ENCODE measurements at places on chromosomes 1 and 21.

GRCh38 chr1:173113015-173113741 lies 62.4 kb upstream of the TNFSF18 start:
- DNase-seq: no peak

DNA sequence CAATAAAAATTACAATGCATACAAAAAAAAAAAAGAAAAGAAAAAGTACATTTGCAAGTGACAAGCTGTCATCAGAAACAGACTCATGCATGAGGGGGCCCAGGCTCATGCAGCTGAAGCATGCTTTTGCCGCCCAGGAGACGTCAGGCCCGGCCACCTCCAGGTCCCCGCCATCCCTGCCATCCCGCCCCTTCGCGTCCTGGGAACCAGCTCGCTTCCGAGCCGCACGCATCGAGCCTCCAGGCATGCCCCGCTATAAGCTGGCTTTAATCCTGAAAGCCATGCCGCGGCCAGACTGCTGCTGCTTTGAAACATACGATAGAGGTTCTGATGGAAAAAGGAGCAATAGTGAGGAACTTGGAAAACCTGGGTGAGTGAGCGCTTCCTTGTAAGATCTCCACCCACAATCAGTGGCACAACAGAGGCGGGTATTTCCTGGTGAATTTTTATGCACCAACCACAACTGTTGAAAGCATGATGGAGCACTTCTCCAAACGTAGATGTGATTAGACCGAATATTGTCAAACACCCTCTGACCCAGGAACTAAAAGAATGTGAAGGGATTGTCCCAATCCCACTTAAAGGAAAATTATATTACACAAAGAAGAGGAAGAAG lies 113.7 kb downstream of the FAF1 start:
- no peak for DNase-seq

GRCh38 chr1:82445132-82445531 lies 644.4 kb downstream of the ADGRL2 start:
- DNase-seq: no peak

- DNase-seq: no peak
Observed at GRCh38 chr1:1899266-1899966, 8.5 kb upstream of the GNB1 start.

DNA sequence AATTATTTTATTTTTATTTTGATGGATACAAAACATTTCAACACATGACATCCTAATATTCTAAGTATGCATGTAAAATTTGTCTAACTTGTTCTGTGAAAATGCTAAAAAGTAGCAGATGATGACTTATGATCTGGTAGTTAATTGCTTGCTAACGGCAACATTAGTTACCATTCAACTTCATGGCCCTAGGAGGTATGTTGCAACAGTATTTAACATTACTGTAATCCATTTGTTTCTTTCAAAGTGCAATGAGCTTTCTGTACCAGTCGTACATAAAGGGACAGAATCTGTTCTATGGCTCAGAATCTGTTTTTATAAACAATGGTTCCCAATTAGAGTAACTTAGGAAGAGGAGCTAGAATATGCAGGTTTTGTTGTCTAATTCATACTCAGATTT lies 91.5 kb upstream of the ZNHIT6 start:
- no peak for DNase-seq

GRCh38 chr1:164950541-164950986 lies 391.6 kb downstream of the PBX1 start:
- no peak for DNase-seq

DNA sequence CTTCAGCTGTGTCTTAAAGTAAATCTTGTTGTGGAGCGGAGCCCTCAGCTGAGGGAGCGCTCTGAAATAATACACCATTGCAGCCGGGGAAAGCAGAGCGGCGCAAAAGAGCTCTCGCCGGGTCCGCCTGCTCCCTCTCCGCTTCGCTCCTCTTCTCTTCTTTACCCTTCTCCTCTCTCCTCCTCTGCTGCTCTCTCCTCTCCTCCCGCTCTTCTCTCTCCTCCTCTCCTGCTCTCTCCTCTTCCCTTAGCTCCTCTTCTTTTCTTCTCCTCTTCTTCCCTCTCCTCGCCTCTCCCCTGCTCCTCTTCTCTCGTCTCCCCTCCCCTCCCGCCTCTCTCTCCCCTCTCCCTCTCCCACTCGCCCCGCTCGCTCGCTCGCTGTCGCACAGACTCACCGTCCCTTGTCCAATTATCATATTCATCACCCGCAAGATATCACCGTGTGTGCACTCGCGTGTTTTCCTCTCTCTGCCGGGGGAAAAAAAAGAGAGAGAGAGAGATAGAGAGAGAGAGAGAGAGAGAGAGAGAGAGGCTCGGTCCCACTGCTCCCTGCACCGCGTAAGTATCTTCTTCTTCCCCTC lies at the start of gene PROX1:
Gene PROX1, plus strand, starts transcription at position 47 of the 580 bp plus-strand sequence. CDS start 8,563 bp downstream, outside the sequence.
- DNase-seq: no peak

DNA sequence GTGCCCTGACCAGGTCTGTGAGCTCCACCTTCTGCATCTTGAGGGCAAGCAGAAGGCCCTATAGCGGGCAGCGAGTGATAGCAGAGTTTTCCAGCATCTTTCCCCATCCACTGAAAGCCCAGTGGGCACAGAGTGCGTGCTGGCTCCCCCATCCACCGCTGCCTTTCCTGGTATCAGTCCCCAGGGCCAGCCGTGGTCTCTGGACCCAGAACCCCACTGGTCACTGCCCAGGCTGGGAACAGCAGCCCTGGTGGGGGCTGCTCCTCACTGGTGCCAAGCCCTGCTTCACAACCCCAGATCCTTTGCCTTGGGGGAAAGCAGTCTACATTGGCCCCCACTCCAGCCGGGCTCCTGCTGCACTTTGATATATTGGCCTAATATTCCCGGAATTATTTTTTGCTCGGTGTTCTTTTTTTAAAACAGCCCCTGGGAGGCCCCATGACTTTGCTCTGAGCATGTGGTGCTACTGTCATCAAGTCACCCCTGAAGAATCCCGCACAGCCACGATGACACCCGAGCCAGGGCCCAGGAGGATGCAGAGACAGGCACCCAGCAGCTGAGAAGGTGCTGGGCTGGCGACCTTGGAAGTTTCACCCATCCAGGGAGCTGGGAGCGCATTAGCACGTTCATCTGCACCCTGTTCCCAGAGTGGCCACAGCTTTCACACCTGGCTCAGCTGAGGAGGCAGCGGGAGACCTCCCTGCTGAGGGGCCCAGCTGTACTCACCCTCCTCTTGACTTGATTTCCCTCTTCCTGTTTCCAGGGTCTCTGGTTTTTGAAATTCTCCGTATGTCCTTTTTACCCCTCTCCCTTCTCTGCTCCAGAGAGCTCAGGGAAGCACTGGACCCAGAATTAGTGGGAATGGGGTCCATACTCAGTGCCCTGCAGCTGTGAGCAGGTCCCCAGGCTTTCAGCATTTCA lies 56.9 kb downstream of the KLHDC7A start:
- no peak for DNase-seq

DNA sequence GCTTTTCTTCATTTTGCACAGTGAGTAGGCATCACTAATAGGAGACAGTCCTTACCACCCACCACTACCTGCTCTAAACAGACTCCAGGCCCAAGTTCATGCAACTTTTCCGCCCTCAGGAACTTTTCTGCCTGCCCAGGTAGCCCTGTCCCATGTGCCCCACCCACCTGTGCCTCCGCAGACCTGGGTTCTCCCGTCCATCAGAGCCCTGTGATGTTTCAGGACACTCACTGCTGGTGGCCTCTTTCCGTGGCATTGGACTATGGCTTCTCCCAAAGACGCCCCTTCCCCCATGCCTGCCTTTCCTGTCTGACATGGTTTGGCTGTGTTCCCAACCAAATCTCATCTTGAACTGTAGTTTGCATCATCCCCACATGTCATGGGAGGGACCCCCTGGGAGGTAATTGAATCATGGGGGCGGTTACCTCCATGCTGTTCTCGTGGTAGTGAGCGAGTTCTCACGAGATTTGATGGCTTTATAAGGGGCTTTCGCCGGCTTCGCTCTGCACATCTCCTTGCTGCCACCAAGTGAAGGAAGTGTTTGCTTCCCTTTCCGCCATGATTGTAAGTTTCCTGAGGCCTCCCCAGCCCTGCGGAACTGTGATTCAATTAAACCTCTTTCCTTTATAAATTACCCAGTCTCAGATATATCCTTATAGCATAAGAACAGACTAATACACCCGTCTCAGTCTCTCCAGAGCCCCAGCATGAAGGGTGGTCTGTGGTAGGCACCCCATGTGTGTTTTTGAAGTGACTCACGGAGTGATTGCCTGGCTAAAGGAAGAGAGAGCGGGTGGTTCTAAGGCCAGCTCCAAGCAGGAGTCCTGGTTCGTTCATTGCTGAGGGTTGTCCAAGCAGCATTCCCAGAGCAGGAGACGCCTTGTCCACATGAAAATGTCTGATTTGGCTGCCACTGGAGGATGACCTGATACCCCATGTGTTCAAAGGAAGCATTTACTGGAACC lies 86.0 kb upstream of the ZBTB40 start:
- no peak for DNase-seq

DNA sequence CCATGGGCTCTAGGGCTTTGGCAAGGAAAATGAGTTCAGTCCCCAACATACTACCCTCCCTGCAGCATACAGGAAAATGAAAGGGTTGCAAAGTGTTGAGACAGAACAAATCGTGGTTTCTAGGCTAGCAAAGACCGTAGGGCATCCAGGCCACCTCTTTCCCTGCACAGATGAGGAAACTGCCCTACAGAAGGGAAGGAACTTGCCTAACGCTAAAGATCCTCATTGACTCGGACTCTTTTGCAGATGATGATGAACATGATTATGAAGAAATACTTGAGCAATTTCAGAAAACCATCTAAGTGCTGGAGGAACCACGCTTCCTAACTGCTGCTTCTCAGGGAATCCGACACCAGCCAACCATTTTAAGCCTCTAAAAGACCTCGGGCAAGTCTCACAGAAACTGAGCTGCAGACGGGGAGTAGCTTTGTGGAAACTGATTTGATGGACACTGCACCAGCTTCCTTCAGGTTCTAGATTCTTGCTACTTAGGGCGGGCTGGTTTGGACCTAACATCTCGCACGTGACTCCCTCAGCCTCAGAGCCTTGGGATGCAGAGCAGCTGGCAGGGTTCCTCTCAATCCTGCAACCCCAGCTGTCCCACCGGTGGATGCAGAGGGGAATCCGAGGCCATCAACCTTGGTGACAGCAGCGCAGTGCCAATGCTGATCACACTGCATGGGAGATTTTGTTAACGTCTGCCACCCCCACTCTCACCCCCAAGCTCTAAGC lies 13.4 kb downstream of the THEMIS2 start:
- DNase-seq: no peak
